Activated CD8-positive, alpha-beta memory T cell treated with anti-CD3 and anti-CD28 coated beads, Interleukin-2, amount 10 ng/mL, durations not matched to agents 7 days and 5 days (primary cell): ENCODE measurements at places on chromosomes 4 and X. TPM values are rescaled to one million over a fixed set of nuclear protein-coding genes. Genes with fewer than 3 reads are reported as not detected.

DNA sequence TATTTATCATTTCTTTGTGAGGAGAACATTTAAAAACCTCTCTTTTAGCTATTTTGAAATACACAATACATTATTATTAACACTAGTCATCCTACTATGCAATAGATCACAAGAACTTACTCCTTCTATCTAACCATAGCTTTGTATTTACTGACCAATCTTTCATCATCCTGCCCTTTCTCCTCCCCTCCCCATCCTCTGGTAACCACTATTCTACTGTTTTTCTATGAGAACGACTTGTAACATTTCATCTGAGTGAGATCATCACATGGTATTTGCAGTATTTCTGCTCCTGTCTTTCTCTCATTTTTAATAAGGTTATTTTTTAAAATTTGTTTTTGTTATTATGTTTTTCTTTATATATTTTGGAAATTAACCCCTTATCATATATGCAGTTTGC lies 331.8 kb downstream of the TEX13C start:
- DNase-seq: no peak

Gene JADE3
- total RNA-seq: 0.47 TPM

Gene TMEM156
- 18.5 TPM for total RNA-seq

- DNase-seq: no peak
Measured at GRCh38 chr4:87910795-87911194, 64.7 kb upstream of the SPP1 start.

- no peak for DNase-seq
Measured at GRCh38 chr4:83757121-83757621, 221.3 kb downstream of the GPAT3 start.

DNA sequence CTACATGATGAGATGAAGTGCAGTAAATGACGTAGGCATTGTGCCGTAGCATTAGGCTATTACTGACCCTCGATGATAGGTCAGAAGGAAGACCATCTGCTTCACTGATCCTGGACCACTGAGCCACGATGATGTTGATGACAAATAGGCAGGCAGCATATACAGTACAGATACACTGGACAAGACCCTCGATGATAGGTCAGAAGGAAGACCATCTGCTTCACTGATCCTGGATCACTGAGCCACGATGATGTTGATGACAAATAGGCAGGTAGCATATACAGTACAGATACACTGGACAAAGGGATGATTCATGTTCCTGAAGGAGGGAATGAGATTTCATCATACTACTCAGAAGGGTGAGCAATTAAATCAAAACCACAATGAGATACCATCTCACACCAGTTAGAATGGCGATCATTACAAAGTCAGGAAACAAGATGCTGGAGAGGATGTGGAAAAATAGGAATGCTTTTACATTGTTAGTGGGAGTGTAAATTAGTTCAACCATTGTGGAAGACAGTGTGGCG lies 50.9 kb downstream of the BEND4 start:
- no peak for DNase-seq

- DNase-seq: no peak
Measured at GRCh38 chr4:18695733-18696527, 674.4 kb upstream of the LCORL start.

Gene MGAT4D
- not detected for total RNA-seq

DNA sequence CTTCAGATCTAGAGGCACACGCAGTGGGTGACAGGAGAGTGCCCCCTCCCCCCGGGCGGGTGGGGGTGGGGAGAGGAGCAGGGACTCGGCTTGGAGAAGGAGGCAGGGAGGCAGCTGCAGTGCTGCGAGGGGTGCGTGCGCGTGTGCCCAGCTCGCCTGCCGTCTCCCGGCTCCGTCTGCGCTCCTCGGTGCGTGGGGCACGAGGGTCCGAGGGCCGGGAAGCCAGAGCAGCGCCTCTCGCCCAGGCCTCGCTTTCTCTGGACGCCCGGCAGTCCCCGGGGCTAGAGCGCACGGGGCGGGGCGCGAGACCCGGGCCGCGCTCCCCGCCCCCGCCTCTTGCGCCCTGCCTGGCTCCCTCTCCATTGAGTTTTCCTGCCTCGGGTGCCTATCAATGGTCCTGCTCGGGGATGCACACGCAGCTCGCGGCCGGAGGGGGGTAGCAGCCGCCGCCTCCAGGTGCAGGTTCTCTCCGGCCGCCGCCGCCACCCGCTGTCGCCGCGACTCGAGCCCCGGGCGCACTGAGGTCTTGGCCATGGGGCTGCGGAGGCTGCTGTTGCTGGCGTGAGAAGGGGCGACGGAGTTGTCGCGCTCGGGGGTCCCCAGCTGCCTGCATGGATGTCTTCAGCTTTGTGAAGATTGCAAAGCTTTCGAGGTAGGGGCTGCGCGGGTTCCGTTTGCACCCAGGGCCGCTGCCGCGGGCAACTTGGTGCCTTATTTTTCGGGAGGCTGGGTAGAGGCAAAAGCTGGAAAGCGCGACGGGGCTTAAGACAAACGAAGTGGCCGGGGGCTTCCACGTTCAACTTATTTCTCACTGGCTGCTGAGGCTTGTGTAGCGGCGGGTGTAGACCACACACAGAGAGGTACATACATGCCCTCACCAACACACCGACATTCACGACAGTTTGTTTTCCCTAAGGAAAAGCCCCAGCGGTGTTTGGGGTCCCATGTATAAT lies at the start of gene FRMPD4:
Gene FRMPD4 (plus strand): TSS at position 113 of the 953 bp plus-strand sequence. CDS start 499 bp downstream, at position 612.
- no peak for DNase-seq

- DNase-seq: no peak
Measured at GRCh38 chr4:184275766-184276165, 58.1 kb upstream of the ENPP6 start.

Gene CENPVL3
- not detected for total RNA-seq

GRCh38 chrX:44305921-44306320 lies 37.6 kb downstream of the EFHC2 start:
- no peak for DNase-seq

Gene CLTRN
- not detected for total RNA-seq

Gene PPAT
- total RNA-seq: 41.4 TPM

Gene ATP8A1
- 31.3 TPM for total RNA-seq

- no peak for DNase-seq
Measured at GRCh38 chrX:43551590-43551989, 104.5 kb upstream of the MAOA start.

Gene PRDM8
- total RNA-seq: 32.5 TPM

DNA sequence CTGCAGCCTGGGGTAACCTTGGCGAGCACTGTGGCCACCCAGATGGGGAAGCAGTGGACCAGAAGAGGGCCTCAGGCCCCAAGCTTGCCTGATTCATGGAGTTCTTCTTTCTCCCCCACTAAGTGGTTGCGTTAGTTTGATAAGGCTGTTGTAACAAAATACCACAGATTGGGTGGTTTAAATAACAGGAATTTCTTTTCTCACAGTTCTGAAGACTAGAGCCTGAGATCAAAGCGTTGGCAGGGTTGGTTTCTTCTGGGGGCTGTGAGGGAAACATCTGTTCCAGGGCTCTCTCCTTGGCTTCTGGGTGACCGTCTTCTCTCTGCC lies 105.7 kb upstream of the GATB start:
- no peak for DNase-seq

GRCh38 chr4:146883070-146883469 lies 62.6 kb downstream of the TTC29 start:
- no peak for DNase-seq

DNA sequence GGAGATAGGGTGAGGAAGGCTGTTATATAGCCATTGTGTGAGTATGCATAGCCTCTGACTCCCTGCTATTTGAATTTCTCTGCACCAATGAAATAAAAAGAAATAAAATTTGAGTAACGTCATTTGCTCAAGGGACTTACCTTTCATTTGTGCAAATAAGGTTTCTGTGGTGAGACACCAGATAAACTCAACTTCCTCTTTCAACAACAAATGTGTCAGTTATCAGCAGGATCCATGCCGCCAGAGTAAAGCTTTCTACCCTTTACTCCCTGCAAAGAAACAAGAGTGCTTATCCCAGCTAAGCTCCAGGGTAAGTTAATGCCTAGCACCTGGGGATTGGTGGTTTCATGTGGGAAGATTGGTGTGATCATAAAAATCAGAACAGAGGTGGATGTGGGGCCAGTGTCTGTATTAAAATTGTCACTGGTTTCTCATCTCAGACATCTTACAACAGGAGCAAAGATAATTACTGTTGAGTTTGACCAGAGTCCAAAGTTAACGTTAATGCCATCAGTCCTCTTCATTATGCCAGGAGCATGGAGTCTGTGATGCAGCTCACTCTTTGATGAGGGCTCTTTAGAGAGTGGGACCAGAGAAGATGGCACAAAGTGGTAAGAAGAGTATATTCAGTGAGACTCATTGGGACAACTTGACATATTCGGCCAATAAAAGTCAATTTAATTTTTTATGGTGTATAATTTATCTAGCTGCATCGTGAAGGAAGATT lies at the start of gene P2RY10:
Gene P2RY10 (plus strand): TSS at position 206 of the 727 bp plus-strand sequence. CDS start 15,130 bp downstream, outside the sequence.
- peak; percentile 53 for DNase-seq

DNA sequence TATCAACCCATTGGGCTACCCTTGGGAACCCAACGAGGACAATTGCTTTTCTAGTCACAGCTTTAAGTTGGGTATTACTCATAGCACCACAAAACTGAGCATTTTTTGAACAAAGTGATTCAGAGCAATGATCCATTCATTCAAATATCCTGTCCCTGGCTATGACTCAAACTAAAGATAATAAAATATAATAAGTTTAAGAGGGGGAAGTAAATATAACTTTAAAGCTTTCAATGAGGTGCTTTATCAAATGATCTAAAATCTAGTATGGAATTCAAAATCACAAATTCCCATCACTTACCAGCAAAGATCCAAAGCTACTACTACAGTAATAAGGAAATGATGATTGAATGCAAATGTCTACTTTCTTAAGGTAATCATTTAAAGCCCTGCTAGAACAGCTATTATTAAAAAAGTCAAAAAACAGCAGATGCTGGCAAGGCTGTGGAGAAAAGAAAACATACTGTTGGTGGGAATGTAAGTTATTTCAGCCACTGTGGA lies 39.8 kb upstream of the S100G start:
- no peak for DNase-seq

Gene ESX1
- total RNA-seq: not detected
